ENCODE measurements at places on chromosomes 4 and X. TPM values are rescaled to one million over a fixed set of nuclear protein-coding genes. Genes with fewer than 3 reads are reported as not detected.

DNA sequence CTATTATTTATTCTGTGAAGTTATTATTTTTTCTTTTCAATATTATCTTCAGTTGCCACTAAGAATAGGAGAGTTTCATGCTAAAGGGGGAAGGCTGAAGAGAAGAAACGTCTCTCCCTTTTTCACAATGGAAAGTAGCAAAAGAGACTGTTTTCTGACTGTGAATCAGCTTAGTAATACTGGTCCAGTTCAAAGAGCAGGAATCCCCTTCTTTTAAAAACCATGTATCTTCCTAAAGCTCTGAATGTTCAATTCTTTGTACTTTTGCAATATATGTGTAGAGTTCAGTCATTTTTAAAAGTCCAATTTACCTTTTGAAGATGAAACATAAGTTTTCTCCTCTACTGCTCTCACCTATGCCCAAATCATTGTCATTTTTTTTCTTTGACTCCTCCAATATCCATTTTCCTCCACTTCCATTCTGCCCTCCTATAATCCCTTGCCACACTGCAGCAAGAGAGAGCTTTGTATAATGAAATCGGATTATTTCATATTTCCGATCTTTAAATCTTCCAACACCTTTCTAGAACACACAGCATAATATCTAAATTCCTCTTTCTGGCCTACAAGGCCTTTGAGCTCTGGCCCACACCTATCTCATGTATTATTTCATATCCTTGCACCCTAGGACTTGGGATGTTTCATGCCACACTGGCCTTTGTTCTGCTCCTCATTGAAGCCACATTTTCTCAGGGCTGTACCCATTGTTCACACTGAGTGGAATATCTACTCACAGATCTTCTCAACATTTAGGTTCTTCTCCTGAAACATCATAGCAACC is 195.3 kb downstream of the CAMK2D start:
- no peak overlapping the region for H3K4me3 ChIP-seq
- no peak overlapping the region for H3K27ac ChIP-seq
- no peak for DNase-seq
- peaks cover 18% of the 10 kb centered on the region for H3K4me1 ChIP-seq
- no peaks in the 10 kb centered on the region for H3K27me3 ChIP-seq

DNA sequence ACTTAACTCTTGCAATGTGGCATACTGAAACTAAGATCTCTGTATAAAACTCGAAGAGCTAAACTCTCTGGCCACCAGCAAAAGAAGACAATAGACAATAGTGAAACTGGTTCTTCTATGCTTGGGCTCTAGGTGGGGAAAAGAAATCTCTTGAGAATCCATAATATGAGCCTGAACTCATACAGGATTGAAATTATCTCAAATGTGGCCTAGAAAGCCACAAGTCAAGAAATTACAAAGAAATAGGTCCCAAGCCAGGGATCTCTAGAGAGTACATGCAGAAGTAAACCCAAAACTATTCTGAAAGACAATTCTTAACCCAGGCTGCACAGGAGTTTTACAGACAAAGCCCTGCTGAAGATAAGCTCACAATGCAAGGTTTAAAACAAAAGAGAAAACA is 127.4 kb downstream of the ANAPC10 start:
- no peak overlapping the region for H3K4me3 ChIP-seq
- H3K27ac ChIP-seq, result no peak overlapping the region
- H3K27me3 ChIP-seq, result no peaks in the 10 kb centered on the region

DNA sequence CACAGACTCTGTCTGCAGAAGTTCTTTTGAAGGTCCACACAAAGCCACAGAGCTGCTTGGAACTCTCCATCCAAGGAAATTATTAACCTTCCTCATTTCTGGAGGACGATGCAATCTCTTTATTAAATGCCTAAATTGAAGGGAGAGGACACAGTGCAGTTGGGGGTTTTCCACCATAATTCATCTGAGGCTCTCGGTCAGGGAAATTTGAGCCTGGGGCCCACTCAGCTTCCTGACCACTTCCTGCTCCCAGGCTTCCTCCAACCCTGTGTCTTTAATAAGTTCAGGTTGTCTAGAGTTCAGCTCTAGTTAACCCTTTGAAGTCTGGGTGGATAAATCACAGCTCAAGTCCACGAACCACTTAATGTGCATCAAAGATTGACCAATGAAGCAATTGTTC is 58.5 kb downstream of the PRPS1 start:
- DNase-seq, result no peak
- H3K36me3 ChIP-seq, result no peaks in the 10 kb centered on the region
- no peaks in the 10 kb centered on the region for H3K27me3 ChIP-seq
- H3K27ac ChIP-seq, result no peak overlapping the region
- no peak overlapping the region for H3K4me3 ChIP-seq
- H3K4me1 ChIP-seq, result peaks cover 31% of the 10 kb centered on the region

Gene PRDM5
- 6.2 TPM for total RNA-seq

DNA sequence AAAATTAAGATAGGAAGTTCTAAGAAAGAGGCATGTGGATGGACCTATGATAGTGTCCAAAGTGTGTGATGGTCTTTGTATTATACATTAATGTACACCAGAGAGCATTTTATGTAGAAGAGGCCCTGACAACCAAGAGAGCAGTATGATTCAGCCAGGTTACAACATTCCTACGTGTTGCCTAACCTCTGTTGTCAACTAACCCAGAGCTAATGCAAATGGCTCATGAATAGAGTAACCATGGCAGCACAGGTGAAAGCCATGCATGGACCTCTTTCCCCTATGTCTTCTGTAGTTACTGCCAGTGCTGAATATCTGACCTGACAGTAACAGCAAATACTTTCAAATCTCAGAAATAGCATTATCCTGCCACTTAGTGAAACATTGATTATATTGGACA is 255.6 kb downstream of the NDST4 start:
- no peak overlapping the region for H3K27ac ChIP-seq
- H3K27me3 ChIP-seq, result no peaks in the 10 kb centered on the region
- H3K36me3 ChIP-seq, result no peaks in the 10 kb centered on the region
- H3K4me1 ChIP-seq, result no peaks in the 10 kb centered on the region
- no peak overlapping the region for H3K4me3 ChIP-seq

DNA sequence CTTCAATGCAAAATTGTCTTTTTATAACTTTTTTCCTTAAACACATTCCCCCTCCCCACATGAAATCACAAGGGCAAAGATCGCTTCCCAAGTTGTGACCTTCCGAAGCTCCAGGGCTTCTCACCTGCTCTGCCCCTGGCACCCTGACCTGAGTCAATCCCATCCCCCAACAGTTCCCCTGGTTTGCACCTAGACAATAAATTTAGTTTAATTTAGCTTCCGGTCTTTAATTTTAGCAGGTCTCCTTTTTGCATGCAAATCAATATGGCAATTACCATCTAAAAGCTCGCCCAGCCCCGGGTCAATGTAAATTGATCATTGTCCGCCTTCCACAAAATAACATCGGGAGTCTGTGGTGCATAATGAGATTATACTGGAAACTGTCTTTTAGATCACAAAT is 6.8 kb downstream of the BCOR start:
- no peaks in the 10 kb centered on the region for H3K36me3 ChIP-seq
- no peaks in the 10 kb centered on the region for H3K27me3 ChIP-seq
- H3K4me1 ChIP-seq, result no peaks in the 10 kb centered on the region
- DNase-seq, result no peak
- H3K27ac ChIP-seq, result no peak overlapping the region
- no peak overlapping the region for H3K4me3 ChIP-seq

- no peak for DNase-seq
- H3K4me3 ChIP-seq, result no peak overlapping the region
- no peaks in the 10 kb centered on the region for H3K36me3 ChIP-seq
- H3K4me1 ChIP-seq, result no peaks in the 10 kb centered on the region
- H3K27ac ChIP-seq, result no peak overlapping the region
Observed at GRCh38 chr4:61753739-61754138, 553.6 kb downstream of the ADGRL3 start.

DNA sequence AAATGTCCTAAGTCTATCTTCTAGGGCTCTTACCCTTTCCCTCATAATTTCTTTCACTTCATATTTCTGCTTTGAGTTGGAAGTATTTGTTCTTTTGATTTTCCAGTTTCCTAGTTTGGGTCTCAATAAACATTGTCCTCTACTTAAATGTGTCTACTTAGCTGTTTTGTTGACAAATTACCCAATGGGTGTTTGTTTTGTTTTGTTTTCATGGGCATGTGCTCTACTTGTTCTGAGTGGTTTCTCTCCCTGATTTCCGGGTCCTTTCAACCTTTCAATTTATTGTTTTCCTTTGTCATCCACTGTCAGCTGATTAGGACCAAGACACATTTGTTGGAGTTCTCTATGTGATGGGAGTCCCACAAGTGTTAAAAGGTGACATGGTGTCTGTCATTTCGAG is 1181.4 kb downstream of the RPA4 start:
- H3K4me1 ChIP-seq, result no peaks in the 10 kb centered on the region
- no peaks in the 10 kb centered on the region for H3K36me3 ChIP-seq
- no peak for DNase-seq
- H3K27me3 ChIP-seq, result no peaks in the 10 kb centered on the region

DNA sequence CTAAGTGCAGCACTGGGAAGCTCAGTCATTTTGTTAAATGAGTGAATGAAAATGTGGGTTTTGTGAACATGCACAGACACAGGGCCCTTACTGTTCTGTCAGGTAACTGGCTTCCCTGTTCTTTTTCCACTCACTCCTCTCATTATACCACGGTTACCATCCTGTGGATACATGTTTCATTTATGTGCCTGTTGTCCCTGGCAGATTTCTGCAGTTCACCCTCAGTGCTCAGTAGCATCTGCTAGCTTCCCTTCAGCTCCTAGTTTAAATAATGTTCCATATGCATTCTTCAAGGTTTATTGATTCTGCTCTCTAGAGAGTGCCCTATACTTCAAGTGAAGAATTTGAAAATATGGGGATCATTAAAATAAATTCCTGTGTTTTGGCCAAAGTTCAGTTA is 1634.3 kb upstream of the ADGRL3 start:
- H3K27me3 ChIP-seq, result no peaks in the 10 kb centered on the region
- no peaks in the 10 kb centered on the region for H3K36me3 ChIP-seq
- H3K27ac ChIP-seq, result no peak overlapping the region
- H3K4me1 ChIP-seq, result no peaks in the 10 kb centered on the region
- H3K4me3 ChIP-seq, result no peak overlapping the region

DNA sequence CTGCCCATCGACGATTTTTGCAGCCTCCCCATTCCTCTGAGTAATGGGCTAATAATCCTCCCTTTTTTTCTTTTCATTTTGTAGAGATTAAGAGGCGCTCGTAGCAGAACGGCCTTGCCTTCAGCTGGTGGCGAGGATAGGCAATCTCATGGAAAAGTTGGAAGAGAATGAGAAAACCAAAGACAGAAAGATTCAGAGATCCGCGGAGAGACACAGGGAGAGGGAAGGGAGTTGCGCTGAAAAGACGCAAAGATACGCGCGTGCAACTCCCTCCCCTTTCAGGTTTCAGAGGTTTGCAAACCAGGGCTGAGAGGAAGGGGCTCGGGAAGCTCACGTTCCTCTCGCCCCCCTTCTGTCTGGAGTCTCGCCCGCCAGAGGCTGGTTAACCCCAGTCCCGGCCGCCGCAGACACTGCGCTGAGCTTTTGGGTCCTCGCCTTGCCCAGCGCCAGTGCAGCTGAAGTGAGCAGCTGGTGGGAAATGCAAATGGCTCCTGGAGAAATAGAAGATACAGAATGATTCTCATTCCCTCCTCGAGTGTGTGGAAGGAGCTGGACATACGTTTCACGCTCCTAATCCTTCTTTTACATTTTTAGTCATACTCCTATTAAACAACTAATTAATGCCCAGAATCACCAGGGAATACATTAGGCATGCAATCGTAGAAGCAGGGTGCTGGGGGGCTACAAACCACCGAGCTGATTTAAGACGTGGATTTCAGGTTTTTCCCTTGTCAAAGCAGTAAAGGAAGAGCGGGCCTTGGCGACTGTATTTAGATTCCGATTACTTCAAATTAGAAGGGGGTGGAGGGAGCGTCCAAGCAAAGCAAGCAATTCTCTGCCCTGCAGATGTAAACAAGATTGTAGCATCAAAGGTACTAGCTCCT is 16.6 kb upstream of the PITX2 start:
- no peaks in the 10 kb centered on the region for H3K27me3 ChIP-seq
- H3K36me3 ChIP-seq, result no peaks in the 10 kb centered on the region
- no peak overlapping the region for H3K27ac ChIP-seq
- no peak for DNase-seq
- H3K4me1 ChIP-seq, result no peaks in the 10 kb centered on the region

DNA sequence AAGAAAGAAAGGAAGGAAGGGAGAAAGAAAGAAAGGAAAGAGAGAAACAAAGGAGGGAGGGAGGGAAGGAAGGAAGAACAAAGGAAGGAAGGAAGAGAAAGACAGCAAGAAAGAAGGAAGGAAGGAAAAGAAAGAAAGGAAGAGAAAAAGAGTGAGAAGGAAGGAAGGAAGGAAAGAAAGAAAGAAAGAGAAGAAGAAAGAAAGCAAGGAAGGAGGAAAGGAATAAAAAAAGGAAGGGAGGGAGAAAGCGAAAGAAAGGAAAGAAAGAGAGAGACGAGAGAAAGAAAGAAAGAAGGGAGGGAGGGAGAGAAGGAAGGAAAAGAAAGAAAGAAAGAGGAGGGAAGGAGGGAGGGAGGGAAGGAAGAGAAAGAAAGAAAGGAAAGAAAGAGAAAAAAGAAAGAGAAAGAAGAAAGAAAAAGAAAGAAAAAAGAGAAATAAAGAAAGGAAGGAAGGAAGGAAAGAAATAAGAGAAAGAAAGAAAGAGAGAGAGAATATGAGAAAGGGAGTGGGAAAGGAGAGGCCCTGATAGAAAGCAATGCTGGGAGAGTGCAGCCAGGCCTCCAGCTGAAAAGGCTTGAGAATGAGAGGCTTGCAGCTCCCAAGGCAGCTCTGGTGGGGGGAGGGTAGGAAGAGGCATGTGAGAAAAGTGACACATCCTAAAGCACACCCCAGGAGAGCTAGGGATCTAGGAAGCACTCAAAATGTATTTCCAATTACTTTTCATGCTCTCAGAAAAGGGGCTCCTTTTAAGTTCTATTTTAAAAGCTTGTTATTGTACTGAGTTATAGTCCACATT is 134.0 kb upstream of the ZIC3 start:
- no peaks in the 10 kb centered on the region for H3K4me1 ChIP-seq
- no peak overlapping the region for H3K27ac ChIP-seq
- no peak for DNase-seq
- no peak overlapping the region for H3K4me3 ChIP-seq
